Activated CD8-positive, alpha-beta T cell treated with anti-CD3 and anti-CD28 coated beads, Interleukin-2, amount 10 ng/mL, durations not matched to agents 7 days and 5 days (primary cell): ENCODE measurements at places on chromosomes 5 and 9. TPM values are rescaled to one million over a fixed set of nuclear protein-coding genes. Genes with fewer than 3 reads are reported as not detected.
A peak's percentile ranks its signal among the peaks of the same experiment; 100 is the strongest.

GRCh38 chr5:64883912-64884311, 115.2 kb downstream of the CWC27 start:
- DNase-seq, result no peak

The SARDH gene
- total RNA-seq, result 3.0 TPM

DNA sequence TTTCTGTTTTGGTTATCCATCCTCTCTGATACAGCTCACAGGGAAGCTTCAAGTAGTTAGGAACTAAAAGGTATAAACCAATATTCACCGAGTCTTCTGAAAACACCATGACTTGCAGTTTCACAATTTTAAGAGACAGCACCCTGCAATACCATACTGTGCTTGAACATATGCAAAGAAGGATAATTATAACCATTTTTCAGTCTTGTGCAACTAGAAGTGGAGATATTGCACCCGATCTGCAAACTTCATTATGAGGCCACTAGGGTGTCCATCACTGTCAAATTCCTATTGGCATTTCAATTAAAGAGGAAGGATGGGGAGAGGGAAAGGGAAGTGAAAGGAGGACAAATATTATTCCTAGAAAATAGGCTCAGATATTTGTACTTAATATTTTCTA, 32.4 kb upstream of the CEP120 start:
- DNase-seq, result no peak

DNA sequence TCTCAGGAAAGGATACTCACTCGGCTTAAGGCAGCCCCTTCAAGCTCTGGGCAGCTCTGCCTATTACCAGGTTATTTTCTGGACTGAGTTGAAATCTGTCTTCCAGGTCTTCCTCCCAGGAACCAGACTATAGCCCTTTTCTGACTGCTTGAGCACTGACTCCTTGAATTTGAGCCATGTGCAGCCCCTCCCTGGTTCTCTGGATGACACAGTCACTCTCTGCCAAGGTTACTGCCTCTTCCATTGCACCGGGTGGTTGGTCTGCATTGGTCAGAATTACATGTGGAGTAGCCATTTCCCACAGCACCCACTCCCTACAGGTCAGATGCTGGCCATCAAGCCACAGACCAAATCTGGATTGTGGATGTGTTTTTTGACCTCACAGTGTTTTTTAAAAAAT, 81.9 kb downstream of the KLF4 start:
- no peak for DNase-seq

DNA sequence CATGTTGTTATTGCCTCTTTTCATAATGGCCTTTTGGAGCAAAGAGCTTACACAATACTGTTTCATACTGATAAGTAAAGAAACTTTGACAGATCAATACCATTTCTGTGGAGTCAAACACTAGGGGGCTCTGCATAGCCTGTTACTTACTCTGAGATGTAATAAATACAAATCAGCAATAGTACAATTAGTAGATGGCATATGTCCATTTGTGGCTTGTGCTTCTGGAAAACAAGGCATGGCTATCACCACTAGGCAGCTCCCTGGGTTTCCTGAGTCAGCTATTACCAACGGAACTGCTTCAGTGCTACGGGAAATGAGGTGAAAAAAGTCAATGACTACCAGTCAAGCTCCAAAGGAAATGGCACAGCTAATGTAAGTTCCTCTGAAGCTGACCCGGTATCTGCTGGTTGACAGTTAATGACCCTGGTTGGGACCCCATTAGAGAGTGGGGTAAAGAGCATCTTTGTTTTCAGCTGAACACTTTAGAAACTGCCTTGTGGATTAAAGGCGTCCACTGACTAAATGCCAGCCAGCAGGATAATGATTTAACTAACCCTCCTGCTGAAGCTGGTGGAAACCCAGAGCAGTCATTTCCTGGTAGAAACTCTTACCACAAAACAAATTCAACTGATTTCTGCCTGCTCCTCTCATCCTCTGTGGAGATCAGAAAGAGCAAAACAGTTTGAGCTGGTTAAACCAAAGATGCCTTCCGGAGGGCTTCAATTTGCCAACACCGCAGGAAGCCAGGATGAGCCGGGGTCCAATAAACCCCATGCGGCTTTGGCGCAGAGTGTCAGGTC, 69.0 kb upstream of the FAM169A start:
- peak; percentile 49 for DNase-seq

DNA sequence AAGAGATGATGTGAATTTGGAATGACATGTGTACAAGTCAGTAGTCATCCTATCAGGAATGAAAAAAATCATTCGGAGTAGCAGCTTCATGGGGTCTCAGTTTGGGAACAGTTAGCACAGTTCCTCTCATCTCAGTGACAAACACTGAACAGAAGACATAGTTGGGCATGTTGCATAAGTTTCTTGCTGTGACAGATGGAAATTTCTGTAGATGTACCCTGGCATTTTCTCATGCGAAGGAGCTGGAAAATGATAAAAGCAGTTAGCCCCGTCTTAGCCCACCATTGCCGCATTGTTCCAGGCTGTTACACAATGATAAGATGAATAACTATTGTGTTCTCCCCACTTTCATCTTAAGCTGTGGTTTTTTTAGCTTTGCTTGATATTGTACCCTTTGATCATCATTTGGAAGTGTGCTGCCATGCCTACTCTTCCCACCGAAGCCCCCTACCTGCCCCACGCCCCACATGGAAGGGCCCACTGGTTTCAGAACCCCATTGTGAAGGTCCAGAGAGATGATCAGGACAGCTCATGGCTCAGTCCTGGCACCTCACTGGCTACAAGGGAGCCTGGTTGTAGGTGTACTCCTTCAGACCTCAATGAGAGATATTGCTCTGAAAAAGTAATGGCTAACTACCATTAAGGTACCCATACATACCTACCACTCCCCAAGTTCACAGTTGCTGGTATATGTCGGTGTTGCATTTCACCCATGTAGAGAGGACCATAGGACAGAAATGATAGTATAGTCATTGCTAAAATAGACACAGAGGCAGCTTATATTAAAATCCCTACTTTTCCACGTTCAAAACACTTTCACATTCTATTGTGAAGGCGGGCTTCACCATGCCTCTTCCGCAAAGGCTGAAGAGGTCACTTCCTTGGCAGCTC, 38.8 kb downstream of the SFXN1 start:
- DNase-seq, result no peak
